Dermis microvascular lymphatic vessel endothelial cell (primary cell): ENCODE measurements at places on chromosomes 12 and 14. TPM values are rescaled to one million over a fixed set of nuclear protein-coding genes. Genes with fewer than 3 reads are reported as not detected.

The KRT82 gene
- total RNA-seq, result not detected in 2 replicates

DNA sequence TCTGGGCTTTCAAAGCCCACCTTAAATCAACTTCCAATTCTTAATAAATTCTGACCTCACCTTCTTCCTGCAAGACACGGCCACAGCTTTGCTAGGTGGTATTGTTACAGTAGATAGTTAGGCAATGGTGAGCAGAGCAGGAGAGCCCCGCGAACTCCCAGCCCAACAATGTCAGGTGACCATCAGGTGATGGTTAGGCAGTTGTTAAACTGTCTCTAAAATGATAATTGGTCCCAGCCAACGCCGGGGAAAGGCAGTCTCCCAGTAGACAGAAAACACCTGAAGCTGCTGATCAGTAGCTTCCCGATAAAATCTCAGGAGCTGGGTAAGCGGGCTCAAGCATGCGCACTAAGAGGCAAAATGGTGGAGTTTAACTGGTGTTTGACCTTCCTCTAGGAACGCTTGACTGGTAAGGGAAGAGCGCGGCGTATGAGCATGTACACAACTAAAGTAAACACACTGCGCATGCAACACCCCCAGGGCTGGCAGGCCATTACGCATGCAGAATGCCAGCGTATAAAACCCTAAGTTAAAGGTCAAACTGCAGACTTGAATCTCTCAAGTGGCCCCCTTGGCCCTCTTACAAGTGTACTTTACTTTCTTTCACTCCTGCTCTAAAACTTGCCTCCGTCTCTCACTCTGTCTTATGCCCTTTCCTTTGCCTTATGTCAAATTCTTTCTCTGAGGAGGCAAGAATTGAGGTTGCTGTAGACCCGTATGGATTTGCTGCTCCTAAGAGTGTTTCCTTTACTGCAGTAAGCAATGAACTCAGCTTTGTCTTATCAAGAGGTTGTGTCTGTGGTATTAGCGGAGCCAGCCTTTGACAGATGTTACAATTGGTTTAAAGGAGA lies 113.5 kb downstream of the C12orf75 start:
- DNase-seq, result no peak

GRCh38 chr14:87131879-87132278 lies 861.1 kb downstream of the GALC start:
- DNase-seq, result no peak

GRCh38 chr14:106080922-106081321 lies 554.5 kb downstream of the TMEM121 start:
- no peak for DNase-seq

- no peak for DNase-seq
Measured at GRCh38 chr14:29896354-29896821, 31.3 kb downstream of the PRKD1 start.

- no peak for DNase-seq
Measured at GRCh38 chr12:23722655-23723054, 226.8 kb downstream of the SOX5 start.
